ENCODE measurements at places on chromosomes 3 and 15.

- DNase-seq, result peak; percentile 34
These were observed 20.4 kb upstream of the PLXND1 start for GRCh38 chr3:129626744-129627349.

DNA sequence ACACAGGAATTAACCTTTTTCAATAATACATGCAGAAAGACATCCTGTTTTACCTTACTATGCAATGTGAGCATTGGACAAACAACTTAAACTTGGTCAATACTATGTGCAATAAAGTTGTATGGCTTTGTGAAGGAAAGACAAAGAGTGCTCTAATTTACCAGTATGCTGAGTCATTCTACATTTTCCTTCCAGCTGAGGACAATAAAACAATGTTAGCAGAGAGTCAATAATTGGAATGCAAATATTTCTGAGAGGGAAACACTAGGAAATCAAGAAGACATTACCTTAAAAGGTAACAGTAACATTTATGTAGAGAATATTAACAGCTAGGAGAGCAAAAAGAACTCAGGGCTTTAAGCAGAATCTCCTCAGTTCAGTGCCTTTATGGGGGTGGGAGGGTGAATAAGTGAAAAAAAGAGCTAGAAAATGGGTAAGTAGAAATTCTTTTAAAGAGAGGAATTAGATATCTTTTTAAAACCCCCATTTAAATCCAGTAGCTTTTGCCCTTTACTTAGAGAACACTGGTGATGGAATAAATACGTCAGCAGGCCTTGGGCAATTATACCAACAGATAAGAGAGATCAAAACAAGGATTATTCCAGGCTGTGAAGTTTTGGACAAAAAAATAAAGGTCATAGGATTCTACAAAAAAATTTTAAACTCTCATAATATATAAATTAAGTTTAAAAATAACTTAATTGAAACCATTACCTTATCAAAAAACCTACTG, 11.6 kb upstream of the HGD start:
- DNase-seq, result no peak

GRCh38 chr3:14548321-14548729, 8.2 kb upstream of the GRIP2 start:
- DNase-seq, result no peak

GRCh38 chr15:67839499-67839928, 331 bp downstream of the RNU6-1 start:
- DNase-seq, result no peak

DNA sequence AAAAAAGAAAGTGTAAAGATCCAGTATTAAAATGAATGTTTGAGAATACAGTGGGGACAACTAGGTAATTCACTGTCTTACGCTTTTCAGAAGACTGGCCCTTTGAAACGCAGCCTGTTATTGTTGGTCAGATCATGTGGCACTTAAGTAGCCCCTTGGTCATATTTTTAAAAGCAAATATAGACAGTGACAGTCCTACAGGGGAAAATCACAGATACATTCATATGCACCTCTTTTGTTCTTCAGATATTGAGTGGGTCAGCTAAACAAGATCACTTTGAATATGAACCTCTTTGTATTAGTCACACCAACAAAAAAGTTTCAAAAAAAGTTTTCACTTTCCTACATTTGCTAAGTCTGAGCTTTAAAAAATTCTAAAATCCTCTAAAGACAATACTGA, 36.0 kb downstream of the TIGIT start:
- DNase-seq, result no peak

DNA sequence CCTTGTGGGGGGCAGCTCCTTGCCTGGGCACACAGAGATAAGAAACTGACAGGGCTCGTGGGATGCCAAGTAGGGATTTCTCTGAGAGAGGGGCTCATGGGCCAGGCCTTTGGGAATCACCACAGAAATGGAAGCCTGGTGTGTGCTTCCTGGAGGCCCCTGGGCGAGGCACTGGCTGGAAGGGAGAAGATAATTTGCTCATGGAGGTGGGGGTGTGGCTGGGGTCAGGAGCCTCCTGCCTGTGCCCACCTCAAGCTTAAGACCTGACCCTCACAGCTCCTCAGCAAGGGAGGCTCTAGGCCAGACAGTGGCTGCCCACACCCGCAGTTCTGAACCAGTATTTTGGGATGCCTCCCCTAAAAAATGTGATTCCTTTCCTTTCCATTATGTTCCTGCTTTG, 16.9 kb upstream of the CPNE9 start:
- no peak for DNase-seq

DNA sequence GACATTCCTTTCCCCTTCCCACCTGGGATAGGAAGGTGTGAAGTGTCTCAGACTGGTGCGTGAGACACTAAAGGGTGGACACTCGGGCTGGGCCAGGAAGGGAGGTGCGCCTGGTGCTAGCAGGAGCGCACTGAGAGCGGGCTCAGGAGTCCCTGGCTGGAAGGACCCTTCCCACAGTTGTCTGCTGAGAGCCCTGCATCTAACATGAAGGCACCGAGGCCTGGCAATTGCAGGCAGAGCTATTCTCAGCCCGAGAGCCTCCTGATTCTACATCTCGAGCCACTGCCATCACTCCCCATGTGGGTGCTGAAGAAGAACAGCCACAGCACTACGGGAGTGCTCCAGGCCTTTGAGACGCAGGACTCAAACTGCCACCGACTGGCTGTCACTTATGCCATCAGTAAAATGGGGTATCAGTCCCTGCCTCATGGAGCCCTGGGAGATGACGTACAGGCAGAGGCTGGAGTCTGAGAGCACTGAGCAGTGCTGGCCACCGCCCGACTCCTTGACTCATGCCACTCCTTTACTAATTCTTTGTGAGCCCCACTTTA, 159.4 kb downstream of the KLF13 start:
- no peak for DNase-seq

DNA sequence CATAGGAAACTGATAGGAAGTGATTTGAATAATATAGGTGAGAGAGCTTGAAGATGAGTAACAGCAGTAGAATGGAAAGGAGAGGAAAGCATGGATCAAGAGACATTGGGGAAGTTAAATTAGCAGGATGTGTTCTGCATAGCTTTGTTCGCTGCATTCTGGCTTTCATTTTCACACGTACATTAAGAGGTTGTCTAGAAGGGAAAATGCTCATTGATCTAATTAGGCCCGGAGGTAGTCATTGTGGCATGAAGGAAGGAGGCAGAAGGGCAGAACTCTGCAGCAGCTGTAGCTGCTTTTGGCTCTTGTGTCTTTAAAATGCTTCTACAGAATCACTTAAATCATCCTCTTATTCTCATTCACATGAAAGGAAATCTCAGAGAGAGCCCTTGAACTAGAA, 40.3 kb downstream of the KCNAB1 start:
- DNase-seq, result no peak

GRCh38 chr3:148090156-148090555, 607.5 kb upstream of the AGTR1 start:
- no peak for DNase-seq

DNA sequence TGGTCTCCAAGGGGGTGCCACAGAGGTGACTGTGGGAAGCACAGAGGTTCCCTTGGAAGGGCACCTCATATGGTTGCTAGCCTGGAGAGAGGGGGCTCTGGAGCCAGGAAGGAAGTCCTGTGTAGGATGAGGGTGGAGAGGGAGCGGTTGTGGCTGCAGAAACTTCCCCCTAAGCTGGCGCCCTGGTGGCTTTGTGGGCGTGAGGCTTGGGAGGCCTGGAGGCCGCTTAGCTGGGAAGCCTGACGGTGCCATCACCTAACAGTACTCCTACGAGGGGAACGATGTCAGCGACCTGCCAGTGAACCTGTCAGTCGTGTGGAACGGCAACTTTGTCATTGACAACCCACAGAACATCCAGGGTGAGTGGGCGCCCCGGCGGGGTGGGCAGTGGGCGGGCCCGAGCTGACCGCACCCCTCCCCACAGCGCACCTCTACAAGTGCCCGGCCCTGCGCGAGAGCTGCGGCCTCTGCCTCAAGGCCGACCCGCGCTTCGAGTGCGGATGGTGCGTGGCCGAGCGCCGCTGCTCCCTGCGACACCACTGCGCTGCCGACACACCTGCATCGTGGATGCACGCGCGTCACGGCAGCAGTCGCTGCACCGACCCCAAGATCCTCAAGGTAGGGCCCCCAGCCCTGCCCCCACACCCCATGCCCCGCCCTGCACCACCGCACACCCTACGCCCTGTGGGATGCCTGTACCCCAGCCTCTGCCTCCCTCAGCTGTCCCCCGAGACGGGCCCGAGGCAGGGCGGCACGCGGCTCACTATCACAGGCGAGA, 31.0 kb downstream of the PLXNA1 start:
- DNase-seq, result no peak

DNA sequence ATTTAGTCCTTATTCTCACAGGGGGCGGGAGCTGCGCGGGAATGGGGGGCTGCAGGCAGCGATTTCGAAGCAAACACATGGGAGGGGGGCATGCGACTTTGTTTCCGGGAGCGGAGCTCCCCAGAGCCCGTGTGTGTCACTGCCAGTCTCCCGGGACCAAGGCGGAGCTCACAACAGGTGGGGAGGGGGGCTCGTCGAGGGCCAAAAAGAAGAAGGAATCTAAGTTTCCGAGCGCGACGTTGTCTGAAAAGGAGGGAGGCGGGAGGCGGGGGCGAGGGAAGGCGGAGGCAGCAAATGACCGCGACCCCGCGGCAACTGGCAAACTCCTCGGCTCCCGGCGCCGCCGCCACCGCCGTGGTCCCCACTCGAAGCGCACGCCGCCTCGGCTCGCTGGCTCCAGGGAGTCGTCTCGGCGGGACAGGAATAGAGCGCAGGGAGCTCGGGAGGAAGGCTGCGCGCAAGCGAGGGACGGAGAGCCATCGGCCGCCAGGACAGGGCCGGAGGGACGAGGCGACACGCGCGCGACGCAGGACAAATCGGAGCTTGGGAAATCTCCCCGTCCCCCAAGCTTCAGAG, 1.4 kb downstream of the FOXP1 start:
- DNase-seq, result peak; percentile 46

- DNase-seq, result no peak
These were observed 136.6 kb upstream of the LRRN1 start for GRCh38 chr3:3662610-3663009.

GRCh38 chr3:17238023-17238422, 353.3 kb downstream of the PLCL2 start:
- DNase-seq, result no peak

DNA sequence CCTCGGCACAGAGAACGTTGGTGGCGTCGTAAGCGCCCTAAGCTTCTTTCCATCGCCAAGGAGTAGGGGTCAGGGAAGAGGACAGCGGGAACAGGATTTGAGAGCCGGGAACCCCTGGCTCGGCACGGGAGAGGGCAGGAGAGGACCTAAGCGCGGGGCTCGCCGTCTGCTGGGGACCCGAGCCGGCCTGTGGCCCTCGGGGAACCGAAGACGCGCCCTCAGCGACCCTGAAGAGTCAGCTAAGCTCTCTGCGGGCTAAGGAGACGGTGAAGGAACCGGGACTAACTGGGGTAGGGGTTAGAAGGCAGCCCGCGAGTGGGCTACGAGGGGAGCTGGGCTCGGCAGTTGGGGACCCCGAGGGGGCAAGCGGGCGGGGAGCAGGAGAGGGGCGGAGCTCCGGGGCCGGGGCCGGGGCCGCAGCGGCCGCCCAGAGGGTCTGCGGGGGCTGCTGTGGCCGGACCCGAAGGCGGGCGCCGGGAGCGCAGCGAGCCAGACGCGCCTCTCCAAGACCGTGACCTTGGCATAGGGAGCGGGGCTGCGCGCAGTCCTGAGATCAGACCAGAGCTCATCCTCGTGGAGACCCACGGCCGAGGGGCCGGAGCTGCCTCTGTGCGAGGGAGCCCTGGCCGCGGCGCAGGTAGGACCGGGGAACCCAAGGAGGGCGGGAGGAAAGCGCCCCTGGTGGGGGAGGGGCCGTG, 574 bp downstream of the CASR start:
- DNase-seq, result no peak

- no peak for DNase-seq
These were observed 1.0 kb downstream of the SNX1 start for GRCh38 chr15:64096668-64097384.

DNA sequence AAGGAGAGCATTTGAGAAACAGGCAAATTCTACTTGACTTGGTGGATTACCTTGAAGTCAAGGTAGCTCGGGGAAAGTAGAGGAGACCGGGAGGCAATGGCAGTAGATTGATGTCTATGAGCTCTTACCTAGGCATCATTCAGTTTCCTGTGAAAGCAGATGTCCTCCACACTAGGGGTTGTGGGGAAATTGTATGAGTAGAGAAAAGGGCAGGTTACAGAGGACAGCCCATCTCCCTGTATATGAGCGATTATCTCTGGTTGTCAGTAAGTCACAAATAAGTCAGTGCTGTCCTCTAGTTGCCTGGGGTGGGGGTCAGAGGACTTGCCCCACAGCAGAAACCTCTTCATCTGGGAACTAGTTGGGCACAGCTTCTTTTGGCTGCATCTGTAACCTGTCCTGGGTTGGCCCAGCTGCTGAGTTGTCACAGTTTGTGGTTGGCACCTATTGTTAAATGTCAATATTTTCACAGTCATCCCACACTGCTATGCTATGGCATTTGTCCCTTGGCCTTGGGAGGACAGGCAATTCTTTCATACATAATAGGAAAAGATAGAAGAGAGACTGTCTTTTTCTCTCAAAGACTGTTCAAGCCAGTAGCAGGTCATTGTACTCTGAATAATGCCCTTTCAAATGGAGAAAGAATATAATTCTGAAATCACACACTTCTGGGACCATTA, 53.6 kb upstream of the LRRFIP2 start:
- no peak for DNase-seq

GRCh38 chr3:9077029-9077428, 113.8 kb upstream of the RAD18 start:
- DNase-seq, result no peak

DNA sequence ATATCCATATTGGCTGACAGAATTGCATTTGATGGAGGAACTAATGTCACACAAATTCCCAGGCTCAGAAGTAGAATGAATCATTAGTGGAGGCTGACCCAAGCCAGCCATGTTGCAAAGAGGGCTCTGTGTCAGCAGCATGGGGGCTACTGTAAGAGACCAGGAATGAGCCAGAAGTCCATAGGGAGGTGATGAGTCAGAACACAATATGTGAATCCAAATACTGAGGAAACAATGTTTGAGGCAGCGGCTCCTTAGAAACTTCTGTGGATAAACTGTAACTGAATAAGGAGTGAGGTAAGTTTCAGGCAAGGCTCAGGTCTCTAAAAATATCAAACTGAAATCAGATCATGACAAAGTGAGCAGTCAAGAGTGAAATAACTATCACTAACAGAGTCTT, 170.7 kb downstream of the WDR72 start:
- DNase-seq, result no peak

- no peak for DNase-seq
These were observed 277.9 kb downstream of the BBX start for GRCh38 chr3:107800710-107801109.

DNA sequence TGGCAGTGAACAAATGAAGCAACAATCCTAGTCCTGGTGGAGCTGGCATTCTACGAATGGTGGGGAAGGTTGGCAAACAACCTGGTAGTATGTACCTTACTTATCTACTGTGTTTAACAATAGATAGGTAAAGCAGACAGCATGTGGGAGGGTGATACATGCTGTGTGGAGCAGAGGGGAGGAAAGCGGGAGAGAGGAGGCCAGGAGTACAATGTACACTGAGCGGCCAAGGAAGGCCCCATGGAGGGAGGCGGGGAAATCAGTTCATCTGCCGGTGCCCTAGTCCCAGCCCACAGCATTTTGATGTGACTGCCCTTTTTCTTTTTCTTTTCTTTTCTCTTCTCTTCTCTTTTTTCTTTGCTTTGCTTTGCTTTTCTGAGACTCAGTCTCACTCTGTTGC, 5.3 kb upstream of the RHCG start:
- no peak for DNase-seq
